ENCODE measurements at places on chromosomes 13 and 19. TPM values are rescaled to one million over a fixed set of nuclear protein-coding genes. Genes with fewer than 3 reads are reported as not detected.

CEACAM16 gene
- total RNA-seq: under 0.01 TPM

GRCh38 chr19:17778968-17779929 lies 15.7 kb upstream of the B3GNT3 start:
- DNase-seq: no peak

DNA sequence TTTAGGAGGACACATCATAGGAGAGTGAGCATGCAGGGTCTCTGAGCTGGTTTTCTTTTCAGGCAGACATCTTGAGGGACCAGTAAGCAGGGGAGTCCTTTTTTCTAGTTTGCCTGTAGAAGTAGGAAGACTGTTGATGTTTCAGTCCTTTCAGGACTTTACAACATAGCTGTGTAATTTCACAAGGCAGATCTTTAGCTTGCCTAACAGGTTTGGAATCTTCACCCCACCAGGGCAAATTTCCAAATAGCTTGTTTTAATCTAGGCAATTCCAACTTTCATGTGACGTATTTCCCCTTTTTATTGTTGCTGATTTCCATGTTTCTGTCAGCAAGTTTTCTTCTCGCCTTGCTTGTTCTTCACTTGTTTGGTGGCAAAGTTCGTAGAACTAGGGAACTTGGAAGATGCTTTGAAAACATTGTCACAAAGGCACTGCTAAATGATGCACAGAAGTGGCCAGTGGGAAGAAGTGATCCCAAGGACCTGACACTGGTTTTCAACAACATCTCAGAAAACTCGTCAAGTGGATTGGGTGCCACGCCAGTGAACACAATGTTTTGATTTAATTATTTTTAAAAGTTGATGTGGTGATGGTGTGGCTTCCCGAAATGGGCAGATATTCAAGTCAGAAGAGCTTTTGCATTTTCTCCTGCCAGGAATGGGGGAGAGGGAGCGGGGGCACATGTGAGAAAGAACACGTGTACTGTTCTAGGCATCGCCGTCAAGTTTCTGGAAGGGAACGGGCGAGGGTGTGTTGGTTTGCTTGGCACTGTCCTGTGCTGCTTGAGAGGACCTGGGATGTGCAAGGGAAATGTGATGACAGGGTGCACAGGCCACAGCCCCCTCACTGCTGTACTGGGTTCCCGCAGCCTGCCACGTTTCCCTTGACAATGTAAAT lies 418.6 kb downstream of the OXGR1 start:
- DNase-seq: no peak

SIGLEC14 gene
- total RNA-seq: not detected

CHST8 gene
- total RNA-seq: not detected

GRCh38 chr13:108496362-108497210 lies 132.8 kb upstream of the MYO16 start:
- DNase-seq: no peak

DNA sequence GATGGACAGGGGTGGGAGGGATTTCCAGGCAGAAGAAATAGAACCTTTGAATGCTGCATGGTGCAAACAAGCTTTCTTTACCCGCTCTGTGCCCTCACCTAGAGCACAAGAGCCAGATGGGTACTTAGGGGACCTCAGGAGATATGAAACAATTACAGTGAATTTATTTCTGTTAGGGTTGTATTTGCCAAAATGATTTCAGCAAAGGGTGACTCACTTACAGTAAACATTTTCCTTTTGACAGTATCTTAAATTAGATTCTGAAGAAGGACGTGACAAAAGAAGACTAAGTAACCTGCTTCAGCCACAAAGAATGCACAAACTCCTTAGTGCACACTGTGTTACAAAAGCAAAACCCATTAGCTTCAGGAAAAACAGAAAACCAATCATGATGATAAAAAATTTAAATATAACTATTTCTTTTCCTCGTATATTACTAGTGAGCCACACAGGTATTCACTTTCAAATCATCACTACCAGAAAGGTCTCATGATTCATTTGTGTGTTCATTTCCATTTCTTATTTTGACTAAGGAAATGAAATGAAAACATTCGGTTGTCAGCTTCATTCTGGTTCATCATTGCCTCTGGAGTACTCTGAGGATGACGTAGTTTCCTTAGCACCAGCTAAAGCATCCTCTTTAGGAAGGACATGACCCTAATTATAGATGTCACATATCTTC lies 158.8 kb downstream of the NHLRC3 start:
- no peak for DNase-seq

GRCh38 chr19:55433292-55433691 lies 9.8 kb downstream of the SHISA7 start:
- peak; percentile 23 for DNase-seq

ZNF677 gene
- total RNA-seq: 14.1 TPM

GRCh38 chr19:5143471-5144411 lies 174.8 kb downstream of the KDM4B start:
- DNase-seq: peak; percentile 86

ZNF850 gene
- total RNA-seq: 3.2 TPM

CLIP3 gene
- 13.4 TPM for total RNA-seq

GSX1 gene
- not detected for total RNA-seq

- DNase-seq: no peak
These were observed 8.4 kb downstream of the PALM3 start for GRCh38 chr19:14053500-14053899.

GRCh38 chr19:14952767-14953166 lies 11.5 kb downstream of the OR7C2 start:
- no peak for DNase-seq

ZNF181 gene
- total RNA-seq: 19.7 TPM

DNA sequence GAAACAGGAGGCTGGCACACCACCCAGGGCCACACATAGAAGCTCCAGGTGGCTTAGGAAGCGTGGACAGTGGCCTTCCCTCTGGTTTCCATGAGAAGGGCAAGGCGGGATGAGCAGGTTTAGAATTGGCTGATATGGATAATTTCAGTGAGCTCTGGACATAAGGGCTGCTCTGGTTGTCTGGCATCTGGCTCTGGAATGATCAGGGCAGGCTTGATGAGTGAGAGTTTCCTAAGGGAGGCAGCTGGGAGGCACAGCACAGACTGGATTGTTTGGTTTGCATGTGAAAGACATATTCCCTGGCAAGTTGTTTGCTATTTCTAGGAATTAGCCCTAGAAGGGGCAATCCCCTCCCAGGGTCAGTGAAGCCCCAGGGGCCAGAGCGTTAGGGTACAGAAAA lies 129.5 kb downstream of the ATP8A2 start:
- DNase-seq: no peak

DNA sequence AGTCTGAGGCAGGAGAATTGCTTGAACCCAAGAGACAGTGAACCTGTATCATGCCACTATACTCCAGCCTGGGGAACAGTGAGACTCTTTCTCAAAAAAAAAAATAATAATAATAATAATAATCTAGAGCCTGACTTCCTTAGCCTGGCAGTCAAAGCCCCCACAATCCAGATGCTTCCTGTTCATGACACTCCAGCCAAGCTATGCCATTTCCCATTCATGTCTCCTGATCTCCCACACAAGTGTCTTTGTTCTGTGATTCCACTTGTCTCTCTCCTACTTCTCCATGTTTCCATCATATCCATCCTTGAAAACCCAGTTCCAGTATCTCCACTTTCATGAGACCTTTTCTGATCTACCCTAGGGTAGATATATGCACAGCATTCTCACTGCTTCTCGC lies 150.7 kb downstream of the FOXO1 start:
- no peak for DNase-seq

GRCh38 chr19:5065663-5066093 lies 96.8 kb downstream of the KDM4B start:
- DNase-seq: no peak

GRCh38 chr13:24066405-24067295 lies 93.9 kb upstream of the SPATA13 start:
- DNase-seq: no peak

GRCh38 chr13:111415246-111415645 lies 94.8 kb downstream of the TEX29 start:
- peak; percentile 63 for DNase-seq

GRCh38 chr13:106819413-106820180 lies 251.7 kb upstream of the ARGLU1 start:
- no peak for DNase-seq

GRCh38 chr19:1847684-1848398 lies 442 bp downstream of the REXO1 start:
- DNase-seq: peak; percentile 97

SSBP4 gene
- total RNA-seq: 77.8 TPM

ZNF256 gene
- total RNA-seq: 5.8 TPM

DNA sequence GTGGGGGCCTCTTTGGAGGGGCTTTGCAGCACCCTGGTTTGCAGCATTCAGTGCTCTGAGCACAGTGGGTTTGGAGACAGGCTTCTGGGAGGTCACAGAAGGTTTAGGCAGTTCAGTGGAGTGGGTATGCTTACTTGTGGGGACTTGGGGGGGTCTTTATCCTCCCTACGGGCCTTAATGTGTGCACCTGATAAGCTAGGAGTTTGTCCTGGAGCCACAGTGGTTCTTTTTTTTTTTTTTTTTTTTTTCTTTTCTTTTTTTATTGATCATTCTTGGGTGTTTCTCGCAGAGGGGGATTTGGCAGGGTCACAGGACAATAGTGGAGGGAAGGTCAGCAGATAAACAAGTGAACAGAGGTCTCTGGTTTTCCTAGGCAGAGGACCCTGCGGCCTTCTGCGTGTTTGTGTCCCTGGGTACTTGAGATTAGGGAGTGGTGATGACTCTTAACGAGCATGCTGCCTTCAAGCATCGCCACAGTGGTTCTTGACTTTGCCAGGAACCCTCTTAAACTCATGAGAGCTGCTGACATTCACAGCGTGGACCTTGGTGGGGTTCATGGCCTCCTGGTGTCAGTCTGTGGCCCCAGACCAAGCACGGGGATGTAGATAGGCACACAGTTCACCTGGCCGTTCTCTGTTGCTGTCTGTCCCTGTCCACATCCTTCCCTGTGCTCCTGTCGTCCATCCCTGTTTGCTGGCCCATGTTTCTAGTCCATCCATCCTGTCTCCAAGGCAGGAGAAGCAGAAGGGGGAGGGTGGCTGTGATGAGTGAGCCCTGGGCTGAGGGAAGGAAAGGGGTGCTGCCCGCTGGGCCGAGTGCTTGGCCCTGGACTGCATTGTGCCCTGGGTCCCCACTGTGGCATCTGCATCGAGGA lies 2.7 kb downstream of the EGLN2 start:
- DNase-seq: peak; percentile 83

- peak; percentile 59 for DNase-seq
These were observed 64.5 kb downstream of the CHST8 start for GRCh38 chr19:33686262-33686661.

DNA sequence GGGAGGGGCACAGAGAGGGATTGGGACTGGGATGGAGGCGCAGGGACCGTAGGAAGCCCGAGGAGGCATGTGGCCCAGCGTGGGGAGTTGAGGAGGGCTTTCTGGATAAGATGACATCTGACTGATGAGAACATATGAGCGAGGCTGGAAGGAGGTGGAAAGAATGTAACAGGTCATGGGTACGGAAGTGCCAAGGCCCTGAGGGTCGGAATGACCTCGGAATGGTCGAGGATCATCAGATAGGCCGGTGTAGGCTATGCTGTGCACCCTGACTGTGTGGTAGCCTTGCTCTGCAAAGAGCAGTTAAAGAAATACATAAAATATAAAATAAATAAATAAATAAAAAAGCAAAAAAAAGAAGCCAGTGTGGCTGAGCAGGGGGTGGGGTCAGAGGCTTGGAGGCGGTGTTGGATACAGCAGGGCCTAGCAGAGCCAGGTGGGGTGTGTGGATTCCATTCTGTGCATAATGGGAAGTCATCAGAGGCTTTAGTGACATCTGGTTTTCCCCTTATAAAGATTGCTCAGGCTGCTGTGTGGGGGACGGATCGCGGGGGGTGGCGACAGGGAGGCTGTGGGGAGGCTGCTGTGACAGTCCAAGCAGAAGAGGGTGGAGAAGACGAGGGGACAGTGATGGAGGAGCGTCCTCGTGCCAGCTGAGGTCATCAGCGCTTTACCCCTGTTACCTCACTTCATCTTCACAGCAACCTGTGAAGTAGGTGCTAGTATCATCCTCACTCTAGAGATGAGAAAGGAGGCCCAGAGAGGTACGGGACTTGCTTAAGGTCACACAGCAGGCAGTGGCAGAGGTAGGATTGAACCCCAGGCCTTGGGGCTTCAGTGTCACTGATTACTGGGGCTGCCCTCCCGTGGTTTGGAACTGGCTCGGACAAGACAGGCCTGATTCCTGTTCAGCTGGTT lies 5.0 kb downstream of the PAK4 start:
- no peak for DNase-seq

- DNase-seq: no peak
These were observed 492.4 kb downstream of the DACH1 start for GRCh38 chr13:71374471-71375049.

DNA sequence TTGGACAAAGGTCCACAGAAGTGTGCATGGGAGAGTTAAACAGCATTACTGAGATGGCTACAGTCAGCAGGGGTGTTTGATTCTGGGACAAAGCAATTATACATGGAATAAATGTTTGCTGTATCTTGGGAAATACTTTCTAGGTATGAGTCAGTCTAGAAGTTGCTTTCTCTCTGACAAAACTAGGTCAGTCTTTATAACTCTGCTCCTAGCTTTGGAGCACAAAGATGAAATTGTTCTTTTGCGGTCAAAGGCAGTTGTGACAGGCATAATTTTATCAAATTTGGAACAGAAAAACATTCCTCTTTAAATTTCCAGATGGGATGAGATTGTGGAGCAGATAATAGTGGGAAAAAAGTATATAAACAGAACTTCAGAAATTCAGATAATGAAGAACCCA lies 1045.4 kb upstream of the MIR17HG start:
- no peak for DNase-seq

ARRDC2 gene
- total RNA-seq: 22.4 TPM

- DNase-seq: peak; percentile 77
These were observed at the start of gene ETV2 for GRCh38 chr19:35641515-35642151. Gene ETV2, plus strand, starts transcription at chr19:35641745. Its CDS starts 716 bp downstream, at chr19:35642461.

DNA sequence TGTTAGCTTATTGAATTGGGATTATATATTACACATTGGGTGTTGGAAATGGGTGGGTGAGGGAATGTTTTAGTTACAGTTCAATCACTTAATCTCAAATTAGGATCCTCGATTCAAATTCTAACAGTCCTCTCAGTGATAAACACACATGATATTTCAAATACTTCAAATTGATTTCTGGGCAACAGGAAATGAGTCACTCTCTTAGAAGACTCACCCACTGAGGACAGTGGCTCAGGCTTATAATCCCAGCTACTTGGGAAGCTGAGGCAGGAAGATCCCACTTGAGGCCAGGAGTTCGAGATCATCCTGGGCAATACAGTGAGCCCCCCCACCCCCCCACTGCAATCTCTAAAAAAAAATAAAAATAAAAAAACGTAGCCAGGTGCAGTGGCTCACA lies 435.3 kb downstream of the KLF12 start:
- no peak for DNase-seq

SACS gene
- total RNA-seq: 42.4 TPM

GPR4 gene
- not detected for total RNA-seq

DNA sequence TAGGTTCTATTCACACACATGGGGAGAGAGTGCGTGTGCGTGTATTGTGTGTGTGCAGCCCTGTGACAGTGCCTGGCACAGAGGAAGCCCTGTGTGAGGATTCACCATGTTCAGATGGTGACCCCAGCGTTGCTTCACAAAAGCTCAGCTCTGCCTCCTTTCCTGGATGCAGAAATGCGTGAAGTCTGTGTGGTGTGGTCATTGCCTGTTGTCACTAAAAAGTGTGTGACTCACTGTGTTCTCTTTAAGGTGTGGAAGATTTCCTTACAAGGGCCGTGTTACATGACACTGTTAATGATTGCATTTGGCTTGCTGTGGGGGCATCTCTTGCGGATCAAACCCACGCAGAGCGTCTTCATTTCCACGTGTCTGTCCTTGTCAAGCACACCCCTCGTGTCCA lies 19.5 kb upstream of the DCUN1D2 start:
- no peak for DNase-seq
